A172 (cell line): ENCODE measurements at places on chromosomes 16 and 17.

DNA sequence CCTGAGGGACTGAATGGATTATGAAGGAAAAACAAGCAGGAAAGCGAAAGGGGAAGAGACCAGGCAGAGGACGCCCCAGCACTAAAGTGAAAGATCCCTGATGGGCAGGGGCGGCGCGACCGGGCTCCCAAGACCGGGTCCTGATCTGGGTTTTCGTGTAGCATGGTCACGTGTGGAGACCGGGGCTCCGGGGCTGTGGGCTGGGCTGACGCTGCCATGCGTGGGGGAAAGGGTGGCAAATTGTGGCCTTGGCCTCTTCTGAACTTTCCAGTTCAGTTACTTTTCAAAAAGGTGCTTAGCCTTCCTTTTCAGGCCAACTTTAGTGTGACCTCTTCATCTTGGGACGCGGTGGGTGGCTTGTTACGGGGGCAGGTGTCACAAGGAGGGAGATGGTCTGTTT, 57.5 kb downstream of the METRNL start:
- no peak for DNase-seq

DNA sequence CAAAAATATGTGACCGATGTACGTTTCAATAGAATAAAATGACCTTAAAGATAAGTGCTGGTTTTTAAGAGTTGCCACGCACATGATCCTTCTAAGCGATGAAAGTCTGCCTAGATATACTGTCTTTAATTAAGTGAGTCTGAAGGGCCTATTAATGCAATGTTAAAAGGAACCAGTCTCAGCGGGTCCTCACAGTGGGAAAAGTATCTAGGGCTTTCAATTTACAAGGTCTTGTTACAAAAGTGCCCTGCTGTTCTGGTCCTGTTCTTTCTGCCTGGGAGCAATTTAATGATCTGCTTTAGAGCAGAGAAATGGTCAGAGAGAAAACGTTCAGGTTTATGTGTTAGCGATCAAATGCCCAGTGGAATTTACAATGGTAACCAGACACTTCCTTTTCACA, 864.0 kb downstream of the KCNJ2 start:
- no peak for DNase-seq

DNA sequence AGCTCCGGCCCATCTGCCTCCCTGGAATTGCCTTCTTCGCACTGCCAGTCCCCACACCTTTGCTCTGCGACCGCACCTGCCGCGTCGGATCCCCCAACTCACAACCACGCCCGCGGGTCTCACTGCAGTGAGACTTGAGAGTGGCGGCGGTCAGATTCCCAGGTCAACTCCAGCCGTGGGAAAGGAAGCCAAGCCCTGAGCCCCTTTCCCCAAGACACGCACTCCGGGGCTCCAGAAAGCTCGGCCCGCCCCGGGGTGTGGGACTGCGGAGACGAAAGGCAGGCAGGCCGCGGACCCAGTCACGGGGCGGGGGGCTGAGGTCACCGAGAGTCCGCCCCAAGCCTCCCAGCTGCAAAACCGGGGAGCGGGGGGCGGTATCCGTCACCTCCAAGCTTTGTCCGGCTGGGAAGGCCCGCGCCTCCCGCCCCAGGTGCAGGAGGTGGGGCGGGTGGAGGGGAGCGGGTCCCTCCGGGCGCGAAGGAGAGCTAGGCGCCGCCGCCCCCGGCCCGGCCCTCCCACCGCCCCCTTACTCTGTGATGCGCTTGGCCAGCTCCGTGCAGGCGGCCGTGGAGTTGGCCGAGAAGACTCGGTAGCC, 615 bp downstream of the PRPSAP1 start:
- DNase-seq: no peak

DNA sequence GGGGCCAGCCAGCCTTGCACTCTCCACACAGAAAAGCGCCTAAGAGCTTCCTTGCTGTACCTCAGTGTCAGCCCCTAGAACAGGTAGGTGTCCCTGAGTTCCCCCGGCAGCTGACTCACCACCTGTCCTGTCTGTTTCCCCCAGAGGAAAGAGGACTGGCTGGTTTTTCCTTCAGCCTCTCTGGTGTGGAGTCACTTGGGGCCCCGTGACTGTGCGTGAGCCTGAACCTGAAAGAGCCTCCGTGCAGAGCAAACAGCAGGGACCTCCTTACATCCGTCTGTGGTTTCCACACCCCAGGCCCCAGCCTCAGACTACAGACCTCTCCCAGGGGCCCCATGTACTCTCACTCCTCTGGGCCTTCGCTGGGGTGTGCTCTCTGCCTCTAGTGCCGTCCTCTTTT, 87.8 kb downstream of the GNAO1 start:
- DNase-seq: no peak

DNA sequence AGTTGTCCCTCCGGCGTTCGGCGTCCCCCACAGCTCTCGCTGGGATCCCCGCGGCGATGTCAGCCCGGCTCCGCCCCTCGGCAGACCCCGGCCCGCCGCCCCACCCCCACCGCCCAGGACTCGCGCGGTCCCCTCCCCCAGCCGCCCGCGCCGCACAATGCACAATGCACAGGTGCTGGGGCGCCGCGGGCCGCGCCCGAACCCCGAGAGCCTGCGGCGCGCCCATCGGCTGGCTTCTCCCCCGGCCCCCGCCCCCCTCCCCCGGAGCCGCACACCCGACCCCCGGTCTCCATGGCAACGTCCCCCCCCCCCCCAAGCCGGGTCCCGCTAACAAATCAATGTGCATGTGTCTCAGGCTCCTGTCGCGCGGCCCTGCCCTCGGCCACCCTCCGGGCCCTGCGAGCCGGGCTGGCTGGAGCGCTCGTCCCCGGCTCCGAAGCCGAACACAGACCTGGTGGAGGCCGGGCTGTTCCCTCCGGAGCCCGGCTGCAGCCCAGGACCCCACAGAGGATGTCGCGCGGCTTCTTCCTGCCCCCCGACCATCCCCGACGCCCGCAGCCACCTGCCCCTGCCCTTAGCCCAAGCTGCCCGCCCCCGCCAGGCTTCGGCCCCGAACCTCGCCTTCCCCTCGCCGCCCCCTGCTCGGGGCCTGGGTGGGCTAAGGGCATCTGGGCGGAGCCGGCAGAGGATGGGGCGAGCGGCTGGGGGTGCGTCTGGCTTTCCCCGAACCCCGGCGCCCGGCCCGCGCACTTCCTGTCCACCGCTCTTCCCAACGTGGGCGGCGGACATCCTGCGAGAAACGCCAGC, 818 bp upstream of the CBX8 start:
- no peak for DNase-seq

- no peak for DNase-seq
Measured at GRCh38 chr16:79537584-79537983, 63.0 kb downstream of the MAF start.

DNA sequence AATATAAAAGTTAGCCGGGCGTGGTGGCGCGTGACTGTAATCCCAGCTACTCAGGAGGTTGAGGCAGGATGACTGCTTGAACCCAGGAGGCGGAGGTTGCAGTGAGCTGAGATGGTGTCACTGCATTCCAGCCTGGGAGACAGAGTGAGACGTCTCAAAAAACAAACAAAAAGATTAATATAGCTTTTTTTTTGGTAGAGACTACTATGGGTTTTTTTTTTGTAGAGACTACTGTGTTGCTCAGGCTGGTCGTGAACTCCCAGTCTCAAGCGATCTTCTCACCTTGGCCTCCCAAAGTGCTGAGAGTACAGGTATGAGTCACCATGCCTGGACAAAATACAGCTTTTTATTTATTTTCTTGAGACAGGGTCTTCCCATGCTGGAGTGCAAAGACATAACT, 20.2 kb downstream of the ZNRF1 start:
- DNase-seq: no peak

DNA sequence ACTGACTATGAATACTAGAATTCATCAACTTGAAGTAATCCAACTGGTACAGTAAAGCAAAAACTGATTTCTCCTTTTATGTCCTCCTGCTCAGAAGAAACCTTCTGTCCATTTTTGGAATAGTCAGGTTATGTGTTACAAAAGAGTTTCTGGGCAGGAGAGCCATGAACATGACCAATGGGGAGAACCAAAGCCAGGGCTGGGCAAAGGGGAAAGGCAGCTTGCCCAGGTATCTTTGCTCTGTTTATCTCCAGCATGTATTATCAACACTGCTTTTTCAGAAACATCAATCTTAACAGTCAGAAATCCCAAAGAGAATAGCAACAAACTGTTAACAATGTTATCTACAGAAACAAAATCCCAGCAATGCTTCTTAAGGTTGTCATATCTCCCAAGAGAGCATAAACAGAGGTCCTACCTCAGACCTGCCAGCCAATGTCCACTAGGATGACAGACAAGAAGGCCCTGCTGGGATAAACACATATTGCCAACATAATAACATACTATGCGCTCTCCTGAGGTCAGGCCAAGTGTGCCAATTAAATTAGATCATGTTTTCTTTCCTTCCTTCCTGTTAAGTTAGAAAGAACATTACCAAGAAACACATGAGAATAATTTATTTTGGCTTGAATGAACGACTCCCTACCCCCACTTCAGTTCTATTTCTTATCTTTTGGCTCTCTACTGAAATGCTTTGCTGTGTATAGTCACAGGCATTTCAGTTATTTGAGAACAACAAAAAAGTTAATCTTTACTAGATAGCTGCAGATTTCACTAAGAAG, 28.0 kb downstream of the BLMH start:
- no peak for DNase-seq

DNA sequence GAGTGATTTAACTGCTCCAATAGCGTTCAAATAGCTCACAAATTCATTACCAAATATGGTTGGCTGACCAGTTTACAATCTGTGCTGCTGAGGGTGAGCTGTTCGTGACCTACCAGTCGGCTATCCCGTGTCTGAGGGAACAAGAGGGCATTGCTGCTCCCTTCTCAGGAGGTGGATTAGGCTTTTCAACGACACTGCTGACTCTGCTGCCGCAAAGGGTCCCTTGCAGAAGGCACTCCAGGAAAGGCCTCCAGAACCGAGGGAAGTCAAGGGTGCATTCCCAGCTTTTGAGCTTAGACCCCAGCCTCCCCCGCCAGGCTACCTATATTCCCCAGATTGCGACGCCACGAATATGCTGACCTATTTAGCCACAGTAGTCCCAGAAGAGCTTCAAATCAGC, 32.3 kb downstream of the GJC1 start:
- peak; percentile 40 for DNase-seq

- no peak for DNase-seq
Measured at GRCh38 chr17:45035848-45036247, 15.6 kb downstream of the DCAKD start.

DNA sequence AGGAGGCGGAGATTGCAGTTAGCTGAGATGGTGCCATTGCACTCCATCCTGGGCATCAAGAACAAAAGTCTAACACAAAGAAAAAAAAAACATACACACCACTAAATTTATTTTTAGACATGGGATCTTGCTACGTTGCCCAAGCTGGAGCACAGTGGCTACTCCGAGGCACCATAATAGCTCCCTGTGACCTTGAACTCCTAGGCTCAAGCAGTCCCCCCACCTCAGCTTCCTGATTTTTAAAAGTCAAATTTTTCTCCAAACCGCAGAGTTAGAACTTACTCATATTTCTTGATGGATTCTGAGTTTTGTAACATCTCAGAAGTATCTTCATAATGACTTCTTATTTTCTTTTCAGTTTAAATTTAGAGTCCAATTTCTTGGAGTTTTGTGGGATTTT, 3.4 kb downstream of the CMTM4 start:
- no peak for DNase-seq

DNA sequence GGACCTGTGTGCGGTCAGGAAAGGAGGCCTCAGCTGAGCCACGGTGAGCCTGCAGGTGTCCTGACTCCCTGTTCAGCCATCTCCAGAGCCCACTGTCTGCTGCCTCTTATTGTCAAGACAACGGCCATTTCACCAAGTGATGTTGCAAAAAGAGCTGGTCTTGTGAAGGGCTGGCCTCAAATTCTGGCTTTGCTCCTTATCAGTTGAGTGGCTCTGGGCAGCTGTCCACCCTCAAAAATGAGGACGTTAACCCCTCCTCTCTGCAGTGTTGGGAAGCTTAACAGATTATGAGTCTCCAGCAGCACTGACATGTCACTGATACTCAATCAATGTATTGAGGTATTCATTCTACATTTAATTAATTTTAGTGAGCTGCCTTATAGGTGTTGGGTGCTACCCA, 171.1 kb upstream of the TOX3 start:
- no peak for DNase-seq

DNA sequence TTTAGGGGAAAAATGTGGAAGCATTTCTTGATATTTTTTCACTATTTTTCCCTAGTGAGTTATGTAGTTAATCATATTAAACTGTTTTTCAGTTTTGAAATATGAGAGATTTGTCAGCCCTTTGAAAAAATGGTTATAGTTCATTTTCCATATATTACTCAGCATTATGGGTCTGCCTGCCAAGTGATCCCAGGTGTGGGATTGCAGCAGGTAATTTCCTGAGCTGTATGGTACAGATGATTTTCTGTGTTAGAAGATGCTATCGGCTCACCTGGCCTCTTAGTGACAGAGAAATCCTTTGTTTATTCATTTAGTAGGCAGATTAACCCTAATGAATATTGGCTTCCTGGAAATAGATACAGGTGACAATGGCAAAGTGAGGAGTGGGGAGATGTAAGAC, 275.1 kb upstream of the TBX2 start:
- DNase-seq: no peak

DNA sequence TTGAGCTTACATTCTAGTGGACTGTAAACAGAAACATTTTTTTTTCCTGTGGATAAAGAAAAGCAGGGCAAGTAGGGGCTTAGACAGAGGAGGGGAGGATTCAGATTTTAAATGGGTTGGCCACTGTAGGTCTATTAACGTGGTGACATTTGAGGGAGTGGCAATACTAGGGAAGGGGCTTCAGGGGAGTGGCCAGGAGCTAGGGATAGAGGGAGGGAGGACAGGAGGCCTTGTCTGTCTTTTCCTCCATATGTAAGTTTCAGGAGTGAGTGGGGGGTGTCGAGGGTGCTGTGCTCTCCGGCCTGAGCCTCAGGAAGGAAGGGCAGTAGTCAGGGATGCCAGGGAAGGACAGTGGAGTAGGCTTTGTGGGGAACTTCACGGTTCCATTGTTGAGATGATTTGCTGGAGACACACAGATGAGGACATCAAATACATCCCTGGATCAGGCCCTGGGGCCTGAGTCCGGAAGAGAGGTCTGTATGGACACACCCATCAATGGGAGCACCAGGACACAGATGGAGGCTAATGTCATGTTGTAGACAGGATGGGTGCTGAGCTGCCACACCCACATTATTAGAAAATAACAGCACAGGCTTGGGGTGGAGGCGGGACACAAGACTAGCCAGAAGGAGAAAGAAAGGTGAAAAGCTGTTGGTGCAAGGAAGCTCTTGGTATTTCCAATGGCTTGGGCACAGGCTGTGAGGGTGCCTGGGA, 6.5 kb upstream of the HBM start:
- no peak for DNase-seq

- no peak for DNase-seq
Measured at GRCh38 chr17:72693151-72693878, 399.2 kb downstream of the SLC39A11 start.
